ENCODE measurements at places on chromosomes 16 and 17.
A peak's percentile ranks its signal among the peaks of the same experiment; 100 is the strongest.

GRCh38 chr17:20125724-20126123 lies 116.6 kb downstream of the SPECC1 start:
- no peak for DNase-seq

DNA sequence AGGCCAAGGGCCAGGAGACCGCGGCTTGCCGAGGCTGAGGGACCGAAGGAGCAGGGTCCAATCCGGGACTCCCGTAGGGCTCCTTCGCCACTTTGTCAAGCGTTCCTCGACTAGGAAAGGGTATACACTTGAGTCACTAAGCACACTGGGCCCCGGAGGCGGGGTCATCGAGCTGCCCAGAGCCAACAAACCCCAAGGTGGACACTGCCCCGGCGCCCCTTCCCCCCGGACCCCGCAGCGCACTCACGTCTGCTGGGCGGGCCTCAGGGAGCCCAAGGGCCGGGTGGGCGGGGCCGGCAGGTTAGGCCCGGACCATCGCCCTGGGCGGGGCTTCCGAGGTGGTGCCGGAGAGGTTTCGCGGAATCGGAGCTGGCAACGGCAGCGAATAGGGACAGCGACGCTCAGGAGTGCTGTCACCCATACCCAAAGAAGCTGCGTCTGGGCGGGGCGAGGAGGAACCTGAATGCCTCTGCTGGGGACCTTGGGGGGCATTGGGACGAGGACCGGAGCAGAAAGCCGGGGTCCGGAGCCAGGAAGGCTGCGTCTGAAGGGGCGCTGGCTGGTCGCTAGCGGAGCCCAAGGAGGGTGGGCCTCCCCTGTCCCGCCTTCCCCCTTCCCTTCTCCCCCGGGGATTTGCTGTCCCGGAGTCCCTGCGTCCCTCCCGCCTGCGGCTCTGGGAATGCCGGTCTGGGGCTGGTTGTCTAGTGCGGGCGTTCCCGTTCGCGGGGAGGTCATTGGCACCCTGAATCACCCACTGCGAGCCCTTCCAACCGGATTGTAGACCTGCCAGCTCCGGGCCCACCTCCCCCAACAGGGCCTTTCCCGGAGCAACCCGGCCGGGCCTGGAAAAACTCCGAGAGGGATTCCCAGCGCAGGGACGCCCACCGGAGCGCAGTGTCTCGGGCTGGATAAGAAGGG lies 118.2 kb upstream of the SMURF2 start:
- DNase-seq: peak; percentile 86

GRCh38 chr17:6070913-6071511 lies 833 bp downstream of the WSCD1 start:
- DNase-seq: no peak

- DNase-seq: no peak
These were observed 374.8 kb downstream of the ZFHX3 start for GRCh38 chr16:72673118-72673517.

DNA sequence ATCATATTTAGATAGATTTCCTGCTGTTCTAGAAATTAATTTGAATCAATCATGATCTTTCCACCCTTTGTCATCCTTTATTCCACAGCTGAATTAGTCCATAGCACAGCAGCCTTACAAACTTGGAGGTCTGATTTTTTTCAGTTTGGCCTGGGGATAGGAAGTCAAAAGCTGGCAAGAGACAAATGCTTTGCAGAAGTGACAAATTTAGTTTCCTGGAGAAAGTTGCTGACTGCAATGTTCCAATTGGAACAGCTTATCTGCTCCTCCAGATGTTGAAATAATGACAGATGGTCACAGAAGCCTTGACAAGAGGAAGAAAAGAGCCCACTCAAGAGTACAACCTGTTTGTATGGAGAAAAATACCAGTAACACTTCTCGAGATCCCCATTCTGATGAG lies 1276.1 kb upstream of the CDH8 start:
- no peak for DNase-seq

DNA sequence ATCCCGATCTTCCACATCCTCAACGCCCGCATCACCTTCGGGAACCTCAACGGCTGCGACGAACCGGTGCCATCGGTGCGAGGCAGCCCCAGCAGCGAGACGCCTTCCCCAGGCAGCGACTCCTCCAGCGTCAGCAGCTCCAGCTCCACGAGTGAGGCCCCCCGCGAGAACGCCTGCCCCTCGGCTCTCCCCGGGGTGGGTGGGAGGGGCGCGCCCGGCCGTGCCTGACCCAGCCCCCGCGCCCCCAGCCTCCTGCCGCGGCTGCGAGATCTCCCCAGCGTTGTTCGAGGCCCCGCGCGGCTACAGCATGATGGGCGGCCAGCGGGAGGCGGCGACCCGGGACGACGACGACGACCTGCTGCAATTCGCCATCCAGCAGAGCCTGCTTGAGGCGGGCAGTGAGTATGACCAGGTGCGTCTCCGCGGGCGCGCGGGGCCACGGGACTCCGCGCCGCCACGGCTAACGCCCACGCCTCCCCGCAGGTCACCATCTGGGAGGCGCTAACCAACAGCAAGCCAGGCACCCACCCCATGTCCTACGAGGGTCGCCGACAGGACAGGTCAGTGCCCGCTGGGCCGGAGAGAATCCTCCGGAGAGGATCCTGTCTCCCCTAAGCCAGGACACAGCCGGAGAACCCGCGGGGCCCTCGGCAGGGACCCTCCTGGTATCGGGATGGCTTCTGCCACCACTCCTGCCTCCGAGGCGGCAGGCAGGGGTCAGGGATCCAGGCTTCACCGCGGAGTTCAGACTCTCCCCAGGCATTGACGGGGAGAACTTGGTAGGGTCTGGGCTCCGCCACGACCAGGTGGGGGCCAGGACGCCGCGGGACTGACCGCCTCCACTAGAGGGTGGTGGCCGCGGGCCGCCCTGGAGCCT lies 10.1 kb downstream of the CORO6 start:
- no peak for DNase-seq

DNA sequence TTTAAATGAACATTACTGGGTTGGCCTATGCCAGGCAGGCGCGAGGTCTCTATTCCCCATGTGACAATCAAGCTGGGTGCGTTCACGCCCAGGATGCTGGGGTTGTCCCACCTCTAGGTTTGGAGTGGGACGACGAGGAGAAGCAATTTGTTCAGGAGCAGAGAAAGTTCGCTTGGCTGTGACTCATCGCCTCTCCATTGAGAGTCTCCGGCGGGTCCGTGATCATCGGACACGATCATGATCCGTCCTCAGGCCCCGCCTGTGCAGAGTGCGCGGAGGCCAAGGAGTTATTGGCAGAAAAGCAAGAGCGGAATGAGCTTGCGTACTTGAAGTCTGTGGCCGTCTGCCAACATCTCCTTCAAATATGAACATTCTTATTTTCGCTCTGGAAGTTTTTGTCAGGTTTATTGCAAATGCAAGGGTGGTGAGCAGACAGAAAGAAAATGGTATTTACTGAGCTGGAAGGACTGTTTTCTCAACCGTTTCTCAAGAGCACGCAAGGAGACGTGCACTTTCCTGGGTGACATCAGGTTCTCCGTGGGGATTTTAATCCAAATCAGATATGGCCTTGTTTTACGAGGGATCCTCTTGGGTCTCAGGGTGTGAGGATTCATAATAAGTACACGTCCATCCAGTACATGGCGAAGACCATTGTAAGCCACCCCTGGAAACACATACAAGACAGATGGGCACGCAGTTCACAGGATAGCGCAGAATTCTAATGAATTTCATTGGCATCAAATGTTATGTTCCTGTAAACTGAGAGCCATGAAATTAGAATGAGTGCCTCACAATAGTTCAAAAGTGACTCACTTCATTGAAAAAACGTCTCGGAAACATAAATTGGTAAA lies 70.1 kb upstream of the CREBBP start:
- DNase-seq: no peak

- no peak for DNase-seq
These were observed 6.9 kb downstream of the SLC16A3 start for GRCh38 chr17:82235775-82236141.
